ENCODE measurements at places on chromosomes 13 and 19. TPM values are rescaled to one million over a fixed set of nuclear protein-coding genes. Genes with fewer than 3 reads are reported as not detected.

DNA sequence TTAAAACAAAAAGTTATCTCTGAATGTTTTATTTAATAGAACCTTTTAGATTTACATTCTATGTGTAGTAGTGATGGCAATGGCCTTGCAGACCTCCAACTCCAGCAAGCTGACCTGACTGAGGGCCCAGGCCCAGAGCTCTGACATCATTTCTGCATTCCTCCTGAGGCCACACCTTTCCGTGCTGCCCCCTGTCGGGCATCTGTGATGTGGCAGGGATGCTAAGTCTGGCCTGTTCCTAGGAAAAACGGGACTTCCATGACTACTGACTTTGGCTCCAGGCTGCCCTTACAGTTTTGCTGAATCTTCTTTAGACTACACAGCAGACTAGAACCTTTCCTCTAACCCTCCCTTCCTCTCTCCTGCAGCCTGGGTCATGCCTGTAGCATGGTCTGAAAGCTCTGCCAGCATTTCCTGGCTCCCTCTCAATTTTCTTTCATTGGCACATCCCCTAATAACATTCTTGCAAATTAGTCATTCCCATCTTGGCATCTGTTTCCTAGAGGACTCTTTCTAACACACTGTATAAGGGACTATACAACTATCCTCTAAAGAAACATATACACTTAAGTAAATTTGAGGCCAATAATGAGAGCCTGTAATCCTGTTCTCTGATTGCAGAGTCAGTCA, 249.1 kb downstream of the GPC5 start:
- DNase-seq, result no peak

DNA sequence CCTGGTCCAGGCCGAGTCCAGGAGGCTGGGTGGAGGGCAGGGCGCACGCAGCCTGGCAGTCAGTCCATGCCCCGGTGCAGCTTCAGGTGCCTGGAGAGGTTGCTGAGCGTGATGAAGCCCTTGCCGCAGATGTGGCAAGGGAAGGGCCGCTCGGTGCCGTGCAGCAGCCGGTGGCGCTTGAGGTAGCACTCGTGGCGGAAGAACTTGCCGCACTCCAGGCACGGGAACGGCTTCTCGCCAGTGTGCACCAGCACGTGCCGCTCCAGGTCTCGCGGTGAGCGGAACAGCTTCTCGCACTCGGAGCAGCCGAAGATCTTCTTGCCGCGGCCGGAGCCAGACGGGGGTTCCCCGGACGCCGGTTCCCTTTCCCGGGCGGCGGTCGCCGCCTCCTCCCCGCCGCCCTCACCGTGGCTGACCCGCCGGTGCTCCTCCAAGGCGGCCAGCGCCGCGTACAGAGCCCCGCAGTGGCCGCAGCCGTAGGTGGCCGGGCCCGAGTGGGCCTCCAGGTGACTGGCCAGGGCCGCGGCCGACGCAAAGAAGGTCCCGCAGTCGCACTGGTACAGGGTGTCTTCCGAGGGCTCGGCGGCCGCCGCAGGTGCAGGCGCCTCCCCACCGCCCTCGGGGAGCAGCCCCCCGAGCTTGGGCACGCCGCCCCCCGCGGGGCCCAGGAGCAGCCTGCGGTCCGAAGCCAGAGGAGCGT, 6.8 kb downstream of the FIZ1 start:
- DNase-seq, result no peak

DNA sequence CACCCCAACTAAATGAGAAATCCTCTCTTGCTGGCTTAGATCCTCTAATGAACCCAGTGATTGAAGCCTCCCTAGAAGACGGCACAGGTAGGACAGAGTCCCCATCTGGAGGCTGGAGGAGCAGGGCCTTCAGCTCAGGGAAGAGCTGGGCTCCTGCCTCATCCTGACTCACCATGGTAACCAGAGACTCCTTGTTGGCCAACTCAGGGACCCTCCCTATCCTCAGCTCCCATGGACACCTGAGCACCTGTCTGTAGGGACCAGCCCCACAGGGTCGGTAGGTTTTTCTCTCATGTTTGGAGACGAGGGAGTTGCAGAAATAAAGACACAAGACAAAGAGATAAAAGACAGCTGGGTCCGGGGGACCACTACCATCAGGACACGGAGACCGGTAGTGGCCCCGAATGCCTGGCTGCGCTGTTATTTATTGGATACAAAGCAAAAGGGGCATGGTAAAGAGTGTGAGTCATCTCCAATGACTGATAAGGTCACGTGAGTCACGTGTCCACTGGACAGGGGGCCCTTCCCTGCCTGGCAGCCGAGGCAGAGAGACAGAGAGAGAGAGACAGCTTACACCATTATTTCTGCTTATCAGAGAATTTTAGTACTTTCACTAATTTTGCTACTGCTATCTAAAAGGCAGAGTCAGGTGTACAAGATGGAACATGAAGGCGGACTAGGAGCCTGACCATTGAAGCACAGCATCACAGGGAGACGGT, 26.6 kb downstream of the SIGLEC7 start:
- DNase-seq, result no peak

DNA sequence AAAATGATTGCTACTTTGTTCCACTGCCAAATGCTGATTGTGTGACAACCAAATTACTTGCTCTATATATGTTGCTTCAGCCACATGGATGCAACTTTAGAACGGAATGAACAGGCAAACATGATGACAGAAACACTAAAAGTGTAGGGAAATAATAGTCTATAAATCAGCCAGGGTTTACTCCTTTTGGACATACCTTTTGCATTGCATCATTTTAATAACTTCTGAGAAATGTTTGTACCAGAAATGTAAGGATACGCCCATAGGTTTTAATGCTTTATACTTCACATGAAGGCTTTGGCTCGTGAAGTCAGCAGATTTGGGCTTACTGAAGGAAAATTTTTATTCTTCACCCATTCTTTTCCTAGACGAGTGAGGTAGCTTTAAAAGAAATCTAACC, 141.0 kb downstream of the POSTN start:
- DNase-seq, result no peak

DNA sequence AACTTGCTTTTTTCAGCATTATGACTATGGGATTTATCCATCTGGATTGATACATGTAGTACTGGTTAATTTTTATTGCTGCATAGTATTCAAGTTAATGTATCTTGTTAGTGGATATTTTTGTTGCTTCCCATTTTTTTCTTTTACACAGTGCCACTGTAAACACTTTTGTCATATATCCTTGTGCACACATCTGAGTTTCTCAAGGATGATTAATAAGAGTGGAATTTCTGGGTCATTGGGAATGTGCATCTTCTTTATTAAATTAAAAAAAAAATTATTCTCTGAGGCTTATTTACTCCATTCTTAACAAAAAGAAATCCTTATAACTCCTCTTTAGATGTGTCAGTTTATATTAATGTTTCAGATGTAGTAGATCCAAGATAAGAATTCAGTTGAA, 27.3 kb downstream of the B3GLCT start:
- no peak for DNase-seq

GRCh38 chr13:39931505-39931904, 276.0 kb downstream of the COG6 start:
- no peak for DNase-seq

DNA sequence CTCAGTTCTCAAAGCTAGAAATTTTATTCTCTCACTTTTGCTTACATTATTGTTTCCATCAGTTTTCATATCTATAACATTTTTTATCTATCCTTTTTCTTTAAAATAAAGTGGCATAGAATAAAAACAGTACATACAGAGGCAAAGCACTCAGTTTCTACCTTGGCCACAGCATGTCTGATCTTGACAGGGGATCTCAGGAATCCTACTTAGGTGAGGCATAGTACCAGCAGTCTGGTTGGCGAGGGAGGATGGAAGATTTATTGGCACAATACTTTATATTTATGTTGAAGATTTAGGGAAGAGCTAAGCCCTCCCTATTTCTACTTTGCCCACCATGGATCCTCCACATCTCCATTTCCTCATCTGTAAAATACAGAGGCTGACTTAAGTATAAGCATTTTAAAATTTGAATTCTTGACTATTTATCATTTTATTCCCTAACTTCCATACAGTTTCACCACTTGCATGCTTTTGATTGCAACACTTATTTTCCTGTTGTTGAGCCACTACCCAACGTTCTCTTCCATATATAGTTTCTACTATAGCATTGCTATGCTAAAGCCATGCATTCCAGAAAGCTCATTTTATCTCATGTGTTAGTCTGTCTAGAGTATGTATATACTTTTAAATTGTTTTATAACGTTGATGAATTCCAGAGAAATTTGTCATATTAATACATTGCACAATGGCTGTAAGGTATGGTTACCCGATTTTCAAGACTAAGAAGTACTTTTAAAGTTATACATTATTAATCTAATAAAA, 506.7 kb downstream of the KCTD12 start:
- DNase-seq, result no peak

- DNase-seq, result no peak
Measured at GRCh38 chr13:78608252-78608687, 4.9 kb upstream of the POU4F1 start.

- DNase-seq, result no peak
Measured at GRCh38 chr13:35716186-35716585, 239.7 kb upstream of the MAB21L1 start.

DNA sequence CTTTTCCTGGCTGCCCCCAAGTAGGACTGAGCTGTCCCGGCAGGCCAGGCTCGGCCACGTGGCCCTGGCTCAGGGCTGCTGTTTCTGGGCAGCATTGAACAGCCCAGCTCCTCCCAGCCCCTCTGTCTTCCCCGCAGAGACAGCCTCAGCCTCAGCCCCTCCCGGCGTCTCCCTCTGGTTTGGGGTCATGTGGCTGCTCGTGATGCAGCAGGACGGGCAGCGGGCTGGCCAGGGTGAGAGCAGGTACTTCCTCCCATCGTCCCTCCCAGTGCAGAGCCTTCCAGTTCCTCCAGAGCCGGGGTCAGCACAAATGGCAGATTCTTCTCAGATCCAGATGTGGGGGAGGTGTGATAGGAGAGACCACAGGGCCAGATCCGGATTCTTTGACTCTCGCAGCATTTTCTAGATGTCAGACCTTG, 114.6 kb downstream of the KDM4B start:
- DNase-seq, result no peak

DNA sequence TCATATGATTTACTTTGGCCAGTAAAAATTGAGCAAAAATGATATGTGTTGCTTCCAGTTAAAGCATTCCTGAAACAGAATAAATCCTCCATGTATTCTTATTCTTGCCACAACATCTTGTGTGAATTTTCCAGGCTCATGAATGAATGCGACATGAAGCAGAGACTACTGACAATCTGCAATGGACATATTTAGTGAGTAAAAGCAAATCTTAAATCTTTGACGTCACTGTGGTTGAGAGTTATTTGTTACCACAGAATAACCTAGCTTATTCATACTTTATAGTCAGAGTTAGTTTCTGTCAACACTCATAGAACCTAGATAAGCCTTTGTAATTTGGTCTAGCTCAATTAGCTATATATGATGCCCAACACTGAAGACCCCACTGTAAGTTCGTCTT, 1443.1 kb downstream of the PCDH9 start:
- no peak for DNase-seq

DNA sequence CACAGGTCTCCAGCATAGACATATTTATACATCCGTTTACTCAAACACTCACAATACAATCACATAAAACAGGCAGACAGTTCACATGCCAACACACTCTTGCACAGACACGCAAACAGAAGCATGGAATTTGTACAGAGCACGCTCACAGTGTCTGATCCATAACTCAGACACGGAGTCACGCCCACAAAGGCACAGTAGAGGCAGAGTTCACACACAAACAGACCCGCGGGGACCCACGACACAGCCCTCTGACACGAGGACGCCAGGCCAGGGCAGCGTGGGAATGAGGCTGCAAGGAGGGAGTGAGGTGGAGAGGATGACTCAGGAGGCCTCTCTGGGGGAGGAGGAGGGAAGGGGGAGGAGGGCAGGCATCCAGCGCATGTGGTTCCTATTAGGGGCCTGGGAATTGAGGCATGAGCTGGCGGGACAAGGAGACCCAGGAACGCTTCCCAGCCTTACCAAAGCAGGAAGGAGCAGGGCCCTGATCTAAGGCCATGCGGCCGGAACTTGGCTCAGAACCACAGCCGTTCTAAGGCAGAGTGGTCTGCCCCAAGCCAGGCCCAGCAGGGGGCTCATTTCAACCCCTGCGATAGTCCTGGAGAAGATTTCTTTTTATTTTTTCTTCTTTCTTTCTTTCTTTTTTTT, 9.1 kb upstream of the OLFM2 start:
- no peak for DNase-seq

DNA sequence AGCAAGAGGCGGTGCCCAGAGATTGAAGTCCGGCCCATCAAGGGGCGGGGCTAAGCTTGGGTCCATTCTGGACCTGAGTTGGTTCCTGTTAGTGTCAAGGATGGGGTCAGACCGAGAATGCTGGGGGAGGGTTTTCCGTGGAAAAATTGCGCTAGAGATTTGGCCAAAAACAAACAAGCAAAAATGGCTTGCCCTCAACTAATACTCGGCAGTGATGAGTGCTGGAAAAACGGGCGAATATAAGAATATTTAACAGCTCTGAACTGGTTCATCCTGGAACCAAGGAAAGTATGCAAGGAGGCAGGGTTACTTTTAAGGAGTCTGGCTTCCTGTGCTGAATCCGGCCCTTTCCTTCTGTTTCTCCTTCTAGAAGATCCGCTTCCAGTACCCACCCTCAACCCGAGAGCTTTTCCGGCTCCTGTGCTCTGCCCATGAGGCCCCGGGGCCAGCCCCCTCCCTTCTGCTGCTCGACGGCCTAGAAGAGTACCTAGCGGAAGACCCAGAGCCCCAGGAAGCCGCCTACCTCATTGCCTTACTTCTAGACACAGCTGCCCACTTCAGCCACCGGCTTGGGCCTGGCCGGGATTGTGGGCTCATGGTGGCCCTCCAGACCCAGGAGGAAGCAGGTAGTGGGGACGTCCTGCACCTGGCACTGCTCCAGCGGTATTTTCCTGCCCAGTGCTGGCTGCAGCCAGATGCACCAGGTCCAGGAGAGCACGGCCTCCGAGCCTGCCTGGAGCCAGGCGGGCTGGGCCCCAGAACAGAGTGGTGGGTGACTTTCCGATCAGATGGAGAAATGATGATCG, 880 bp downstream of the SWSAP1 start:
- no peak for DNase-seq

DNA sequence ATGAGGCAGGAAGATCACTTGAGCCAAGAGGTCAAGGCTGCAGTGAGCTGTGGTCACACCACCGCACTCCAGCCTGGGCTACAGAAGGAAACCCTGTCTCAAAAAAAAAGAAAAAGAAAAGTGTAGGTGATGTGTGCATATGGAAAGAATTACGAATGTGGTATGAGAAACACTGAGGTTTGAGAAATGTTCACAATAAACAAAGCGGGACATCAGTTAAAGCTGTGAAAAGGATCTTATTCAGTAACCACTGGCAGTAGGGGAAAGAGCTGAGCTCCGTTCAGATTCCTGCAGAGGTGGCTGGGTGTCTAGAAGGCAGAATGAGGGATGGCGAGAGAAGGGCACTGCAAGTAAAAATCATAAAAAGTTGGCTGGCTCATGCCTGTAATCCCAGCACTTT, 4.1 kb upstream of the IGSF23 start:
- no peak for DNase-seq

GRCh38 chr19:11507370-11508078, 1.9 kb upstream of the ZNF653 start:
- DNase-seq, result no peak

GRCh38 chr19:41175801-41176777, 16.9 kb upstream of the CYP2S1 start:
- no peak for DNase-seq

Gene SIX5
- polyA plus RNA-seq, result 1.3 TPM

Gene APOE
- 217 TPM for polyA plus RNA-seq

Gene CERS1
- 0.23 TPM for polyA plus RNA-seq

Gene PROZ
- polyA plus RNA-seq, result not detected

Gene TMEM59L
- 0.06 TPM for polyA plus RNA-seq

Gene CLEC11A
- polyA plus RNA-seq, result 1.2 TPM

Gene MCEMP1
- not detected for polyA plus RNA-seq

Gene PRX
- 0.22 TPM for polyA plus RNA-seq

Gene SHISA7
- polyA plus RNA-seq, result not detected

Gene RNF17
- not detected for polyA plus RNA-seq

Gene RDH8
- polyA plus RNA-seq, result not detected

Gene LILRB4
- polyA plus RNA-seq, result not detected

Gene SLC8A2
- 0.17 TPM for polyA plus RNA-seq

All from keratinocyte (primary cell).